ENCODE measurements at places on chromosomes 2 and 18.
A peak's percentile ranks its signal among the peaks of the same experiment; 100 is the strongest.

GRCh38 chr2:69335311-69335710 is 51.7 kb downstream of the GFPT1 start:
- DNase-seq: no peak

GRCh38 chr2:27960237-27960912 is 69.8 kb downstream of the BABAM2 start:
- DNase-seq: no peak

- no peak for DNase-seq
These were observed 20.9 kb upstream of the SCN1A start for GRCh38 chr2:166148500-166149400.

GRCh38 chr2:158042245-158042644 is 59.4 kb upstream of the UPP2 start:
- no peak for DNase-seq

DNA sequence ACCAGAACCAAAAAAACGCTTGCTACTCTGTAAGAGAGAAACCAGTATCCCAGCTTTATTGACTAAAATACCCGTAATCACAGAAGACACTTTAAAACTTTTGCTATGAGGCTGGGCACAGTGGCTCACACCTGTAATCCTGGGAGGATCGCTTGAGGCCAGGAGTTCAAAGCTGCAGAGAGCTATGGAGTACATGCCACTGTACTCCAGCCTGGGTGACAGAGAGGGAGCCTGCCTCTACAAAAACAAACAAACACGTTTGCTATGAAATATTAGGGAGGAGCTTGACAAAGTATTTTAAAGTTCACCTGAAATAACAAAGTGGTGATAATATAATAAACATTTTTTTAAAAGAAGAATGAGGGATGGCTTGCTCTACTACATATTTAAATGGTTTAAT is 28.5 kb upstream of the RIOK3 start:
- no peak for DNase-seq

DNA sequence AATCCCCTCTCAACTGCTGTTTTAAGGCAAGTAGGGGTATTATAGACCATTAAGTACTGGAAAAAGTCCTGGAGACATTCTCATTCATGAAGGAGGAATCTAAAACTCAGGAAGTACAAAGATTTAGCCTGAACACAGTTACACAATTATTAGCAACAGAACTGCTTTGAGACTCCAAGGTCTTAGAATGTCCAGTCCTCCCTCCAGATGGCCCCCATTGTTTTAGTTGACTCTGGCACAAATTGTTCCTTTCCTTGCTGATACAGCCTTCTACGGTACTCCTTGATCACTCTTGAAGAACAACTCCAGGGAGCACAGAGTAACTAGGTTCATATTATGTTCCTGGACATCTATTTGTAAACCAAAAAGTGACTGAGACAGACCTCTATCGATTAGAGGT is 210.1 kb upstream of the RND3 start:
- DNase-seq: no peak

DNA sequence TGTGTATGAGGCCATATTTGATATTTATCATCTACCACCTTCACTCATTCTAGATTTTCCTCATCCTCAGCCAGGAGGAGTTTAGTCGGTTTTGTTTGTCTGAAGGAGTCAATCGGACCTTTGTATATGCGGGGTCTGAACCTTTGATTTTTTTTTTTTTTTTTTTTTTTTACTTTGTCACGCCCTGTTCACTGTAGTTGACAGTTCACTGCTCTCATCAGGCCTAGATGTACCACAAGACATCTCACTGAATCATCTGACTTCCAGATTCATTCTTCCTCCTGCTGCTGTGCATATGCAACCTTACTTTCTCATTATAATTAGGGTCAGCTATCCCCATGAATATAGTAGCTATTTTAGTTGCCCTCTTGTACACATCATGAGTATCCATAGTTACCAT is 133.2 kb downstream of the ARHGAP15 start:
- DNase-seq: no peak

DNA sequence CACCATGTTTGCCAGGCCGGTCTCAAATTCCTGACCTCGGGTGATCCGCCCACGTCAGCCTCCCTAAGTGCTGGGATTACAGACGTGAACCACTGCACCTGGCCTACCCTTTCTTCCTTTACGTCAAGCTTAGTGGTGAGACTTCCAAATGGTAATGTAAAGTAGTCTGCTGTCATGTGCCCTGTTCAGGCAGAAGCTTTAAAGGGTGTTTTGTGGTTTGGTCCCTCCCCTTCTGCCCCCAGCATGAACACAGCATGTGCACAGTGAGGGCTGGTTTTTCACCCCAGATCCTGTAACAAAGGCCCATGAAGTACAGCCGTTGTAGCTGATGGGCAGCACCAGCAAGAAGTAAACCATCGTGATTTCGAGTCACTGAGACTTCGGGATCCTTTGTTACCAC is 2.7 kb upstream of the DTYMK start:
- DNase-seq: no peak

GRCh38 chr2:63425606-63426005 is 162.7 kb downstream of the WDPCP start:
- no peak for DNase-seq

GRCh38 chr2:55140316-55141219 is 90.3 kb upstream of the RTN4 start:
- DNase-seq: no peak

- DNase-seq: no peak
These were observed 34.8 kb downstream of the SDC1 start for GRCh38 chr2:20190170-20190569.

DNA sequence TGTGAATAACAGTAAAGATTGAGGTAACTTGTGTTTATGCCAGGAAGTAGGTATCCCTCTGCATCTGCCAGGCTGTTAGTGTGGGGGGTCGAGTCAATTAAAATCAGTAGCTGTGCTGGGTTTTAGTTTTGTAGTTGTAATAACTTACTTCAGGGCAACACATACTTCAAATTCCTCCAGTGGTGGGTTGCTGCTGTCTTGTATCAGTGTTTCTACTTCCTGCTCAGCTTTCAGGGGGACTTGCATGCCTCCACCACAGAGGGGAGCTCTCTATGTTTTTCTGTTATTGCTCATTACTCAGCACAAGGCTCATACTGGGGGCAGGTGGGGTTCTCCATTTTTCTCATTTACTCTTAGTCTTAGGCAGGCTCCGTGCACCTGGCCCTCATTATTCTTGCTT is 136.8 kb downstream of the CAPN13 start:
- no peak for DNase-seq

DNA sequence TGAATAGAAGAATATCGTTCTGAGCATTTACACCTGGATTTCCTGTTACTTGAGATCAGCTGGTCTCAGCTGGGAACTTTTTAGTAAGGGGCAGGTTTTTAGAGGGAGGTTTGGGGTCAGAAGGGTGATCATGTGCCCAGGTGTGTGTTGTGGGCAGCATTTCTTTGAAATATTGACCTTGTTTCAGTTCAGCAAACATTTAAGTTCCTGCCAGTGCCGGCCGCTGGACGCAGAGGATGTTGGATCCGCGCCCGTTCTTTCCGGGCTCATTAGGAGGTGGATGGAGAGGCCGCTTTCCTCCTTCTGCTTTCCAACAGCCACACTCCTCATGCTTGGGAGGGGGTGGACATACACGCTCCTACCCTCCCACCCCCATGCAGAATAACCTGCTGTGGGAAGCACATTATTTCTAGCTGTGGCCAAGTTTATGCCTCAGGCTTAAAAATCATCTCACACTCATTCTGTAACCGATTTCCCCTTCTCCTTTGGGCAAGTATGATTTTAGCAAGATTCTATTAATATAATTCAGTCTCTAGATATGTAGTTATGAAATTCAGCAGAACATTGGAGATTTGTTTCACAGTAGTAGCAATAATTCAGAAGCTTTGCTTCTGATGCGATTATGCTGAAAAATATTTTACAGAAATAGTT is 131.4 kb downstream of the ZNF236 start:
- peak; percentile 76 for DNase-seq

DNA sequence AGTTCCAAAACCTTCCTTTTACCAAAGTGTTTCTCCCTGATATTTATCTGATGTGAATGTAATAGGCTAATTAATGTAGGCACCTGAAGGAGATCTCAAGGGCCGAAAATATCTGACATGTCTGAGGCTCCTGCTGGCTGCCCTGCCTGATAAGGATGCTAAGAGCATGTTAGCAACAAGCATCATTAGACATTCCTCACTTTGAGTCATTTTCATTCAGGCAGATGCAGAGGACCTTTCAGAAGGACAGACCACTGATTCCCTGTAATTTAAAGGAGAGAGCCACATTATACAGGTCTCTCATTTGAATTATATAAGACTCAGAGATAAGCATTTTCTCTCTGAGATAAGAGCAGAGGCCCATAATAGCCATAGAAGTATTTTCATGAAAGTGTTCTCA is 222.4 kb upstream of the NCKAP5 start:
- DNase-seq: no peak
